ENCODE measurements at places on chromosomes 11 and 22.

DNA sequence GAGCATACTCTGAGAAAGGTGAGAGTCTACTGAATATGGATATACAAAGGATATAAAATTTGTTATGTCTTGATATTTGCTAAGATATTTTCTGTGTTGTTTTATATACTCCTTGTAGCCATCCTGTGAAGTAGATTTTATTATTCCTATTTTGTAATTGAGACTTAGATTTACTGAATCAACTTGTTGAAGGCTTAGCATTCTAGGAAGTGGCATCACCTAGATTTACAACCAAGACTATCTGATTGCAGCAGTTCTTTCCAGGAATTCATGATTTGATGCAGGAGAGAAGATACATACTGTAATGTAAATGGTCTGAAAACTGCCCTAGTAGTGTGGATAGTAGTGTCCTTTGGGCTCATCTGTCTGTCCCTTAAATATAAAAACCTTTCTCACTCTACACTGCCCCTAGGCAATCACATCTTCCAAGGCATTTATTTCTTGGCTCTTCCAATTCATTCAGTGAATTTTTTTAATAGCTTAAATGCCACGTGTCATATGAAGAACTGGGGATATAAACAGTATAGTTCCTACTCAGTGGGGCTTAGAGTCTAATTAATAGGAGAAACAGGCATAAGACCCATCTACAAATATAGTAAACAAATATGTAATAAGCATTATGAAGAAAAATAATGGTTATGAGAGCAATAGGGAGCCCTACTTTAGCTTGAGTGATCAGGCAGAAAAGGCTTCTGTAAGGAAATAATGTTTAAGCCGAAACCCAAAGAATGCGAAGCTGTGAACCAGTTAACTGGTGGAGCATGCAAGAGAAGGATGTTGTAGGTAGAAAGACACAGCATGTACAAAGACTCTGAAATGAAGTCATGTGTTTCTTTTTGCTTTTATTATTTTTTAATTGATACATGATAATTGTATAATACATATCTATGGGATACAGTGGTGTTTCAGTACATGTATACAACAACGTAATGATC, 13.6 kb downstream of the IPO7 start:
- no peak for DNase-seq

GRCh38 chr22:29071261-29072045, 1.4 kb upstream of the KREMEN1 start:
- DNase-seq: no peak

DNA sequence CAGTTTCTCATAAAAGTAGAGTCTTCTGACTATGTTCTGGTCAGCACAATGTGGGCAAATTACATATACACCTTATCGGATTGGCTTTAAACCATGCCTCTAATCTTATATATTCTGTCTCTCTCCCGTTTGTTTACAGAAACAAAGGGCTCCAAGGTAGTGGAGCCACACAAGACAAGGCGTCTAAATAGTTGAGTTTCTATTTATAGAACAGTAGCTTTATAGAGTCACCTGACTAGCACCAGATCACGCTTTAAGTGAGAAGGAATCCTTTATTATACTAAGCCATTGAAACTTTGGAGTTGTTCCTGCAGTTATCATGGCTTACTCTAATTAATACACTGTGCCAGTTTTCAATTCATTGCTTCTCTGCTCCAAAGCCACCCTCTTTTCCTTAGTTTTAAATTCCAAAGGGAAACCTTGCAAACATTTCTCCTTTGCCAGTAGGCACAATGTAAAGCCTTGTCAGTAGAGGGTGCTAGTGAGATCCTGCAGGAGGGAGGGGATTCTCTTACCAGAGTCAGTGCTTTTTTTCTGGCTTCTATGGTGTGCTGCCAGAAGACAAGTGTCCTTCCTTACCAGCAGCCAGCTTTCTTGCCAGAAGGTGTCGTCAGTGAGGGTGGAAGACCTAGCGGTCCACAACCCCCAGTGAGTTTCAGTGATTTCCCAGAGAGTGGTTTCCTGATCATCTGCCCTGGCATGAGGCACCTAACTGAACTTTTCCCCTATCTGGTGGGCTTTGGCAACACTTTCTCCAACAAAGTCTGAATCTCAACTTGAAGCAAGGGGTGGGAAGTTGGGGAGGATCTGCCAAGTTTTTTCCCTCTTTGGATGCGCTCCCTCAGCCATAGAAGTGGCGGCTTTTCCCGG, 71.7 kb downstream of the RAB38 start:
- peak; percentile 41 for DNase-seq

DNA sequence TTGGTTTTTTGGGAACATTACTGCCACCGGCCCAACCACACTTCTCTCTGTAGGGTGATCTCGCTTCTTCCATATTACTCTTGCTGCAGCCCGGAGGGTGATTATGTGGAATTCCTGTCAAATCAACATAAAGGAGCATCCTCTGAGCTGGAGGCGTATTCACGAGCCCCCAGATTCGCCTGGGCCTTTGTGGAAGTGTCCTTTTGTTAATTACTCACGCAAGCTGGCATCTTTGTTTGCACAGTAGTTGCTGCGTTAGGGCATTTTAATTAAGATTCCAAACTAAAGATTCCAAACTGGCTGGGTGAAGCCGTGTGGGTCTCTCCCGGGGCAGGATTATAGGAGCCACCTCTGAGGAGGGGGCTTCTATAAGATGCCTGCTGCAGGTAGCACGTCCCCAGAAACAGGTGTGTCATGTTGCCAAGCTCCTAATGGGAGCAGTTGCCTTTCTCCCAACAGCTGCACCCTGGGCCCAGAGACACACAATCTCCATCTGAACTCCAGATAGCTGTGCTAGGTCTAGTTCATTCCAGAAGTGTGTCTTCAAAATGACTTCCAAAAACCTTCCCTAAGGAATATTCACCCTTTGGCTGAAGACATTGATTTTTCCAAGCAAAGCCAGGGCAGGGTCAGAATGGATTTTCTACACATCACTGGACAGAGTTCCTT, 40.9 kb downstream of the SHISAL1 start:
- no peak for DNase-seq

DNA sequence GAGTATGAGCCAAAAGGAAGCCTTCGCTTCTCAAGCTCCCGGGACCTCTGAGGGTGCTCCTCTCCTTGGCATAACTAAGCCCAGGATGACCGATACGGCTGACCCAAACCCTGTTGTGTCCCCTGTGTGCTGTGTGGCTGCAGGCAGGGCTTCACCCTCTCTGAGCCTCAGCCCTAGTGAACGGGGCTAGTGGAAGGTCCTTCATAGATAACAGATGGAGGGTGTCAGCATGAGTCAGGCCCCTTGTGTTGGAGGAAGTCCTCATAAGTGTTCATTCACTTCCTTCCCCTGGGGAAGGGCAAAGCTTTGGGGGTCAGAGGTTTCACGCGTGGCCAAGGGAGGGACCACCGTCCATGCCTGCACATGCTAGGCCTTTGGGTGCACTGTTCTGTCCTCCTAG, 21.5 kb downstream of the SHISAL1 start:
- DNase-seq: no peak

DNA sequence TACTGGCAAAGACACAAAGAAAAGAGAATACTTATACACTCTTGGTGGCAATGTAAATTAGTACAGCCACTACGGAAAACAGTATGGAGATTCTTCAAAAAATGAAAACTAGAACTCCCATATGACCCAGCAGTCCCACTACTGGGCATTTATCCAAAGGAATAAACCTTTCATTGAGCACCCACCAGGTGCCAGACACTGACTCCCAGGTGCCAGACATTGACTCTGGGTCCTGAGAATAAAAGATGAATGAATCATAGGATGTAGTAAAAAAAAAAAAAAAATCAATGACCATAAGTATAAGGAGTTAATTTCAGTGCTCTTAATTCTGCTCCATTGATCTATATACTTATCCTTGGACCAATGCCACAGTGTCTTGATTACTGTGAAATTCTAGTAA, 28.2 kb downstream of the HEPHL1 start:
- no peak for DNase-seq

DNA sequence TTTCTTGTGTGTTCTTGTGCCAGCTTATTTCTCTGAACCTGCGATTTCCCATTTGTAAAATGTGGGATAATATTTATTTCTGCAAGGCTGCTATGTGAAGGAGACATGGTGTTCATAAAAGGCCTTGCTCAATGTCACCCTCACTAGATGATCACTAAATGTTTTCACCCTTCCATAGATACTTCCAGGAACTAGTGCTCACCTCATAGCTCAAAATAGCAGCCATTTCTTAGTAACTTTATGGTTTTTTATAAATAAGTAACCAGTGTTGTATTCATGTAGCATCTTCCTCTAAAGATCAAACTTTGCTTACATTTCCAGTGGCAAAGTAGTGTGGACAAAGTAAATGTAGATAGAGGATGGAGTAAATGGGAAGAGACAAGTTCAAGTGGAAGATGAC, 23.8 kb downstream of the SYTL2 start:
- no peak for DNase-seq

DNA sequence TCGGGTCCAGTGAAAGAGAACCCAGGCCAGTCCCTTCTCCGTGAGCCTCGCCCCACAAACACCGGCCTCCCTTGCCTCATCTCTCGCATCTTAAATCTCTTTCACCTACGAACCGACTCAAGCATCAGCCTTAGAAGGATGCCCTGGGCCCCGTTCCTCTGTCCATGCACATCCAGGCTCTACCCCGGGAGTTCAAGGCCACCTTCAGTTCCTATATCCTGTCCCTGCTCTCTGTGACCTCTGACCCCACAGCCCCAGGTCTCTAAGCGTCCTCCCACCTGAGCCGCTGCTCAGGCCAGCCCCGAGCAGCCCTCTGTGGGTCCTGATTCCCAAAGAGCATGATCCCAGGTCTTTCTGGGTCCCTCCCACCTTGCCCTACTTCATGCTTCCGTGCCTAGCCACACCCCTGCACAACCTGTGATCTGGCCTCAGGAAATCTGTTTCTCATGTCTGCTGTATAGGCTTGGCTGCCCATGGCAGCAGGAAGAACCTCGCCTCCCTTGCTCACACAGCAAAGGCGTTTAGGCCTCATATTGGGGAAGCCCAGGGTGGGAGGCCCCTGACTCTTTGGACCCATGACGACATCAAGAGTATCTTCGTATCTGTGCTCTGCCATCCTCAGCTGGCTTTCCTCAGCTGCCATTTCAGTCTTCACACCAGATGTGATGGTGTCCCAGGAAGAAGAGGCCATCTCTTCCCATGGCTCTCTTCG, 77.5 kb upstream of the SEPTIN5 start:
- DNase-seq: no peak

- peak; percentile 73 for DNase-seq
These were observed 1.6 kb upstream of the MCAM start for GRCh38 chr11:119318240-119319135.

GRCh38 chr11:113113801-113114704, 152.8 kb downstream of the NCAM1 start:
- peak; percentile 66 for DNase-seq

GRCh38 chr11:9138612-9139579, 47.5 kb upstream of the SCUBE2 start:
- peak; percentile 55 for DNase-seq

DNA sequence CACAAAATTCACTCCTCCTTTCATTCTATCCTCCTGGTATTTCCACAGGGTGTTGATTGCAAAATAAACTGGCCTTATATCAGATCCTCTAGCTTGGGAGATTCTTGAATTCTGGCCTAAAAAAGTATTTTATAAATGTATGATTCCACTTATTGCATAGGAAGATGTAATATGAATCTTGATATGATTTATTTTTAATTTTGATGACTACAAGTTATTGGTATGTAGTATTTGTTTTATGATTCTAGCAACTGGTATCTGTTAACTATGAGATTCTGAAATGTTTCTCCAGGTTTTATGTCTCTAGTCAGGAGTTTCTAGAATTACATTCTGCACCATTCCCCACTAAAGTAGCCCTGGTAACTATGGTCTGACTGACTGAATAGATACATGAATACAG, 373.9 kb upstream of the C11orf87 start:
- DNase-seq: no peak

GRCh38 chr11:117654281-117655255, 142.4 kb downstream of the DSCAML1 start:
- no peak for DNase-seq

- no peak for DNase-seq
These were observed 550 bp downstream of the FBLN1 start for GRCh38 chr22:45503050-45503815.

GRCh38 chr11:131744847-131745246, 374.4 kb downstream of the NTM start:
- no peak for DNase-seq

DNA sequence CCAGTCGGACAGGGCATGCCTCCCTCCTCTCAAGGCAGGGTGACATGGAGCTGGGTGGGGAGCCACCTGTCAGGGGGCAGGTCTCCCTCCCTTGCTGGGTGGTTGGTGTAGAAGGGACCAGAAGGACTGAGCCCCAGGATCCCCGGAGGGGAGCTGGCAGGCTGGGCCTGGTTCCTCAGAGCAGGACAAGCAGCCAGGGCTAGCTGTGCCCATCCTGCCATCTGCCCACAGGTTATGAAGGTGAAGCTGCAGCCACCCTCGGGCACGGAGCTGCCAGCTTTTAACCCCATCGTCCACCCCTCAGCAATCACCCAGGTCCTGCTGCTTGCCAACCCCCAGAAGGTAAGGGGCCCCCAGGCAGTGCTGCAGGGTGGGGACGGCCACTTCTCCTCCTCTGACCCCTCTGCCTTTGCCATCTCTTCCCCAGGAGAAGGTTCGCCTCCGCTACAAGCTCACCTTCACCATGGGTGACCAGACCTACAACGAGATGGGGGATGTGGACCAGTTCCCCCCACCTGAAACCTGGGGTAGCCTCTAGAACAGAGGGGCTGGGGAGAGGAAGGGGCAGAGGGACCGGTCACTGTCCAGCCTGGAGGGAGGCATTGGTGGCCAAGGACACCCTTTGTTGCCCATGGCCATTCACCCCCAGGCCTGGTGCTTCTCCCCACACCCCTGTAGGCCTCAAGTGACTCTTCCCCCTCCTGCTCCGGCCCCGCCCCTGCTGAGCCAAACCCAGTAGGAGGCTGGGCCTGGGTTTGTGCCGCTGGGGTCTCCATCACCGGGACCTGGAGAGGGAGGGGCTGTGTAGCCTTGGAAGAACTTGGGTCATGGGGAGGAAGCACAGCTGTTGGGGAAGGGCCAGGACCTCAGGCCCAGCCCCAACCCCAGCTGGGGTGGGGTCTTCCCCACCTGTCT, 7.0 kb upstream of the SH3BP1 start:
- no peak for DNase-seq

DNA sequence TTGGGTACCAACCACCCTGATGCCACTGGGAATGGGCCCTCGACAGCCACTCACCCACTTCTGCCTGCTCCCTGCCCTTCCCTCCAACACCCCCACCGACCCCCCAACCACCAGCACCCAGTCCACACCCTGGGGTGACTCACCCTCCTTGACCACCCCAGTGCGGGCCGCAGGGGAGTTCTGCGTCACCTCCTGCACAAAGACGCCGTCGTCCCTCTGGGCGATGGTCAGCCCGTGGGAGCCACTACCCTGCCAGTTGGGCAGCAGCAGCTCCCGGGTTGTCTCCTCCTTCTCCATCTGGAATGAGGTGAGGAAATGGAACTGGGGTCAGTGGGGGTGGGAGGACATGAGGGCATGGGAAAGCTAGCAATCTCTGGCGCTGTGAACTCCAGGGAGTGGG, 10.8 kb downstream of the AHNAK start:
- DNase-seq: no peak

All from adrenal gland (tissue), 19 donors.